ENCODE measurements at places on chromosomes 2 and 18.

- DNase-seq = no peak
Observed at GRCh38 chr2:15725101-15725781, 133.6 kb downstream of the DDX1 start.

DNA sequence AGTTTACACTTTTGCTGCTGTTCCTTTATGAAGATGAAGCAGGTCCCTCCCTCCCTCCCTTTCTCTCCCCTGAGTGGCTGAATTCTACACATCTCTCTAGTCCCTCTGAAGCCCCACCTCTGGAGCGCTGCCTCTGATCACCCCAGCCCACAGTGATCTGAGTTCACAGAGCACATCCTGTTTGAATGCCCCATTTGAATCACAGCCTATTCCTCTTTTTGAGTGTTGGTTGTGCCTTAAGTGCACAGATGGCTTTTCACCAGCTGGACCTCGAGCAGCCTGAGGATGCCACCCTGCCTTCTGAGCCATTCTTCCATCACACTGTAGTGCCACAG lies 87.1 kb downstream of the ITGB1BP1 start:
- DNase-seq = no peak

- no peak for DNase-seq
Observed at GRCh38 chr2:179579800-179580199, 281.6 kb downstream of the ZNF385B start.

DNA sequence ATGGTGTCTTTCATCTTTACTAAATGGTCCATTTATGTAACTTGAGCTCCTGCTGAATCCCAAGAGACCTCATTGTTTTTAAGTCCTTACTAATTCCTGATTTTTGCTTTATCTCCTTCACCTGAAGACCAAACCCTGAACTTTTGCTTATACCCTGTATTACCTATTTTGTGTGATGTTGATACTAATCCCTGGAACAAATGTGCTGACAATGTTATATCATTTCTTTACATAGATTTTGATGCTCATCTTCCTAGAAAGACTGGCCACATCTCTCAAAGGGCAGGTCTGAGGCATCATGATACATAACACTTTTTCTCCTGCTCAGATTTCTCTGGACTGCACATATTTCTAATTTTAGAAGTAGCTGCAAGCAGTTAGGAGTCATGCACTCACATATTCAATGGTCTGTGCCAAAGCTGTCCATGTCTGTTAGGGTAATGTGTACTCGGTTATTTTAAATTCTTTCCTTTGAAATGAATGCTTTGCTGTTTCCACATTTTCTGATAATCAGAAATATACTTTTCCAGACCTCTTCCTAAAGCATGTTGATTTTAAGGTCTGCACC lies 427.9 kb upstream of the HNRNPA3 start:
- DNase-seq = no peak

- DNase-seq = no peak
Observed at GRCh38 chr2:46548521-46549144, 69.3 kb downstream of the TMEM247 start.

DNA sequence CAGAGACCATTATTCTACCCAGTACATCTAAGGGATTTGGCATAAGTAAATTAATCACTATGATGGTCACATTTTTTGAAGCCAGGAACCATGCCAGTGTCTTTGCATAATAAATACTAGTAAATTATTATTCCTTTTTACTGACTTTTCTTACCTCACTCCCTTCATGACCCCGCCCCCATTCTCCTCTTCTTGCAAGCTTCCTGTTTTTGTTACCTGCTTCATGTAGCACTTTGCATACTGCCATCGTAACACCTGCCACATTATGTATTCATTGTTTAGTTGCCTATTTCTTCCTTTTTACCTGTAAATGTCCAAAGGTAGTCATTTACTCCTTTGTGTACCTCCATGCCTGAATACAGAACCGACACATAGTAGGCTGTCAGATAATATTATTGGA lies 309.5 kb downstream of the KIAA1328 start:
- DNase-seq = no peak

DNA sequence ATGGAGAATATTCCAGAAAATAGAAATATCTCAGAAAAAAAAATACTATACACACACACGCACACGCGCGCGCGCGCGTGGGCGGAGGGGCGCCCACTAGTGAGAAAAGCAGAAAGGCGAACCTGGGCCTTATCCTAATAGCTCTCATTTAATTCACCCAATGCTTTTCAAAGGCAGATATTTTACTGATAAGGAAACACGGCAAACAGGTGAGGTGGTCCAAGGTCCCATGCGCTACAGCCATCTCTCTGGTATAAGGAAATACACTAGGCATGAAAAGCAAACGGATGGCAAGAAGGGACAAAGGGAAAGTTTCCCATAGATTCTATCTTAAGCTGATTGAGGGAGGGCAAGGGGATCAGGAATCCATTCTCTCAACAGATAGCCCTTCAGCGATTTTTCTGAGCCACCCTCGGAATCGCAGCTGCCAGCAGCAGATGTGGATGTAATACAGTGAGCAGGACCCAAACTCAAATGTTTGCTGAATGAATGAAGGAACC lies 136.7 kb downstream of the TMEM247 start:
- no peak for DNase-seq

GRCh38 chr18:53843113-53843760 lies 381.2 kb downstream of the MBD2 start:
- no peak for DNase-seq

DNA sequence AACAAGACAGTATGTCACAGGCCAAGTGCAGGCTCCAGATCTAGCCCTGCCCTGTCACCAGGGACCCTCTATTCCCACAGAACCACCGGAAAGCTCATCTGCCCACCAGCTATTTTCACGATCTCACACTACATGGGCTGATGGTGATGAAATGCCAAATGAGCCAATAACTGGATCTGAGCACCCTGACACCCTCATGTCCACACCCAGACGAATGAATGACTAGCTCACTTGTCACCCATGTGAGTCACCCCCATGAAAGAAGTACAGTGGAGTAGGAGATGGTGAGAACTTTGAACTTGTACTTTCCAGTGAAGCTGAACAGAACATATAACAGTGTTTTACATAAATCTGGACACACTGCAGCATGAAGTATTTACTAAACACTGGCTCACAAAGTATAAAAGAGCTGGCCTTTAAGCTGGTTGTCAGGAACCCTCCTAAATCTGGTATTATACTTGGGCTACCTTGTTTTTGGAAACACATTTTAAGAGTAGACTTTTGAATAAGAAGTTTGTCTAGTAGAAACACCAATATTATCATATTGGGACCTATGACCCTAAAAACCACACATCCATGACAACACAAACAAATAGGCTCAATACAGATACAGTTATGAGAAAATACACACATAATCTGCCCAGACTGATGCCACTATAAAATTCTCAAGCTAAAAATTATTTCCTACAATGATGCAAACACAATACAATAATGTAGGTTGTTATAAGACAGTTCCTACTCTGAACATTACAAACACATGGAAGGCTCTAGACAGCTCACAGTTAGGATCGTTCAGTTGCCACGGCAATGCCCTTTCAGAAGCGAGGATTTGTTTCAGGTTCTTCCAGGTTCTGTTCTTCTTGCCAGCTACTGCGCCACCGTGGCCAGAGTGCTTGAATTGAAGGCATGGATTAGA lies 19.0 kb downstream of the INO80C start:
- DNase-seq = no peak

GRCh38 chr2:30766666-30767065 lies 40.6 kb downstream of the CAPN13 start:
- no peak for DNase-seq

DNA sequence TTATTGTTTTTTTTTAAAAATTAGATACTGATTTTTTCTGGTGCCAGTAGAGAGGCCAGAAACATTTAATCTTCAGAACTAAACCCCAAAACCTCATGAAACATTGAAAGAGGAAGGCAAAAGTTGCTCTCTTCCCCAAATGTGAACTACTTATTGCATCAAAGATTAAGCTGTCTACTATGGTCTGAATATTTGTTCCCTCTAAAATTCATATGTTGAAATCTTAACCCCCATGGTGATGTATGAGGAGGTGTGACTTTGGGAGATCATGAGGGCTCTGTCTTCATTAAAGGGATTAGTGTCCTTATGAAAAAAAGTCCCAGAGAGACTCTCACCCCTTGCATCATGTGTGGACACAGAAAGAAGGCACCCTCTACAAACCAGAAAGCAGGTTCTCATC lies 28.2 kb upstream of the SLC8A1 start:
- no peak for DNase-seq

DNA sequence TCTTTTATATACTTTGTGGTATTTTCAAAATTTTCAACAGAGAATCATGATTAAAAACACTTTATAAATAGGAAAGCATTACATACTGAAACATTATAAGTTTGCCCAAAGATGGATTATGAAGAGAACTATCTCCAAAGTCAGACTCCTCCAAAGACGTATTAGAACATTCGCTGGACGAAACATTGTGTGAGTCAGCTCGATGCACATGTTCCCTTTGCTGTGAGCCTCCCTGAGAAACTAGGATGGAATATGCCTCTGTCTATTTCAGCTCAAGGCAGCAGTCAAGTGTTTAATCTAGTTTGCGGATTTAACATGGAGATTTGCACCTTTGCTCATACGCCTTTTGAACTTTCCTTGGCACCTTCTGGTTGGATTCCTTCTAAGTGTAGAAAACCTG lies 92.2 kb upstream of the NCKAP5 start:
- DNase-seq = no peak

DNA sequence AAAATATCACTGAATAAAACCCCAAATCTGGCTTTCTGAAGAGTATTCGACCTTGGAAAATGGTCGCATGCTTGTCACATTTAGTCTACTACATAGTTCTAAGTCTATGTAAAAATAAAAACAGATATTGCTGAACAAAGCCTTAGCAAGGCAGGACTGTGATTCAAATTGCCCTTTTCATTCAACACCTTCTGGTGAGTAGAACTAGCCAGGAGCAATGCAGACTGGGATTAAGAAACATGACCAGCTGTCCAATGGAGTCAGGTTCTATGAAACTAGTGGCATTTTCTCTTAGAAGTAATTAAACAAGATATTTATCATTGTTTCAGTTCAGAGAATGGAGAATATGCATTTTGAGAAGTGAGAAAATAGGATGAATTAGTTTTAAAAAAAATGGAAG lies 1260.5 kb upstream of the ACVR2A start:
- DNase-seq = no peak

DNA sequence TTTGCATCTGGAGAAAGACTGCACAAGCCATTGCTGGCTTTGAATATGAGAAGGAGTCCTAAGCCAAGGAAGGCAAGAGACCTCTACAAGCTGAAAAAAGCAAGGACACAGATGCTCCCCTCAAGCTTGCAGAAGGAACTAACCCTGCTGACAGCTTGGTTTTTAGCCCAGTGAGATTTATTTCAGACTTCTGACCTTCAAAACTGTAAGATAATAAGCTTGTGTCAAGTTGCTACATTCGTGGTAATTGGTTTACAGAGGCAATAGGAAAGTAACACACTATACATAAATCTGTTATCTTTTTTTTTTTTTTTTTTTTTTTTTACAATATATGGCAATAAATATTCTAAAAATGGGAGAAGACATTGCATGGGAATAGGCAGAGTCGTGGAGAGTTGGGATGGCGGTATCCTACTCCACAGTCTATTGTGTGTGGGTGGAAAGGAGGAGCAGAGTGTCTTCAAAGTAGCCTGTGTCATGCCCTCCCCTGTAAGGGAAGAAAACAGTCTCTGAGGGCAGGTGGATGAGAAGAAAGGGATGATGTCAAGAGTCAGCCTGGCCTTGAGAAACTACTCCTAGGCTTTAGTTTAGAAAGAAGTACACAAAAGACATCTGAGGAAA lies 196.9 kb downstream of the THSD7B start:
- no peak for DNase-seq

- DNase-seq = no peak
Observed at GRCh38 chr2:14700753-14701152, 68.2 kb downstream of the LRATD1 start.

DNA sequence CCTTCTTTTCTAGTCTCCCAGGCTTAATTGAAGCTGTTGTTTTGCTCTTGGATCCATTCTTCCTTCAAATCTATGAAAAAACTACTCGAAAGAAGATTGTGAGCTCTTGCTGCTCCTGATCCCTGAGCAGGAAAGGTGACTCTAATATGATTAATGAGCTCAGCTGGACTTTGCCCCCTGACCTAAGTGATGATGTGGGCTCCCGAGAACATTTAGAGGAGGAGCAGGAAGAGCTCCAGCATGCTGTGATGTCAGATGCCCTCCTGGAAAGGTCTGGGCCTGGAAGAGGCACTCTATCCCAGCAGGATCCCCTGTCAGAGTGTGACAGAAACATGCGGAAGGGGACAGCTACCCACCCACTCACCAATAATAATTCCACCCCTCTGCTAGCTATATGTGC lies 117.9 kb upstream of the PELI1 start:
- DNase-seq = no peak

GRCh38 chr2:205932861-205933260 lies 153.1 kb downstream of the INO80D start:
- DNase-seq = no peak

GRCh38 chr2:177689623-177690022 lies 297.1 kb downstream of the AGPS start:
- DNase-seq = no peak

- DNase-seq = no peak
Observed at GRCh38 chr2:68993660-68994059, 19.2 kb downstream of the GKN1 start.

GRCh38 chr18:37634516-37634915 lies 68.9 kb upstream of the CELF4 start:
- DNase-seq = no peak

DNA sequence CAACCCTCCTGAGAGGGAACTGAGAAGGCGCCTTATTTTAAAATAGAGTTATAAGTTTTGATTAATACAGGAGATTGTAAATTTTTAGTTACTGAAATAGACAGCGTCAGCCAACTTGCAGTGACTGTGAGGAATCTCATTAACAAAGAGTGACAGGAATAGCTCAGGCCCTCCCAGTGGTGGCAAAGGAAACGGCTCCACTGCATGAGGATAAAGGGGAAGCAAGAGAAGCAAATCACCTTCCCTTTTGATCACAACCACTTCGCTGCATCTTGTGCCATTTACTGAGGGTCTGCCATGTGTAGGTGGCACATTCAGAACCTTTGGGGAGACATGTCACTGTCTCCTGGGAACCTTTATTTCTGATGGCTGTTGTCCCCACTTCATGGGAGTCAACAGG lies 612.4 kb upstream of the RAB6C start:
- no peak for DNase-seq

- no peak for DNase-seq
Observed at GRCh38 chr2:25071966-25072365, 30.1 kb downstream of the EFR3B start.

DNA sequence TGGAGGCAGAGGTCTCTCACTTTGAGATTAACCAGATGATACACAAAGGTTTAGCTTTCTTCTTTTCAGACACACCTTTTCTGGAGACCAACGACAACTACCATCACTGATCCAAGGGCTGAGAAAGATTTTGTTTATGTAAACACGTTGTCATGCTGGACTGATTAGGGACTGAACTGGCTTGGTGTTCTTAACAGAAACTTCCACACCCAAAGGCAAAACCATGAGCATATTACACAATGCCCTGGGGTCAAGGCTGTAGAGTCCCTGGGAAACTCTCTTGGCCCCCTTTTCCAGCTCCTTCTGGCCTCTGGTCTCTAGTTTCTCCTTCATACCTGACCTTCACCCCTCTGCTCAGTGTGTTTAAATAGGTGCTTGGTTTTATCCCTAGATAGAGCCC lies 447.0 kb upstream of the TCF4 start:
- no peak for DNase-seq

GRCh38 chr2:98253461-98254070 lies 92.7 kb upstream of the CNGA3 start:
- DNase-seq = no peak

Data from ecto neural progenitor cell (in vitro differentiated cells).